ENCODE measurements at places on chromosomes 7 and 10.

- no peak for DNase-seq
These were observed 355.0 kb downstream of the GLRX3 start for GRCh38 chr10:130491011-130491692.

DNA sequence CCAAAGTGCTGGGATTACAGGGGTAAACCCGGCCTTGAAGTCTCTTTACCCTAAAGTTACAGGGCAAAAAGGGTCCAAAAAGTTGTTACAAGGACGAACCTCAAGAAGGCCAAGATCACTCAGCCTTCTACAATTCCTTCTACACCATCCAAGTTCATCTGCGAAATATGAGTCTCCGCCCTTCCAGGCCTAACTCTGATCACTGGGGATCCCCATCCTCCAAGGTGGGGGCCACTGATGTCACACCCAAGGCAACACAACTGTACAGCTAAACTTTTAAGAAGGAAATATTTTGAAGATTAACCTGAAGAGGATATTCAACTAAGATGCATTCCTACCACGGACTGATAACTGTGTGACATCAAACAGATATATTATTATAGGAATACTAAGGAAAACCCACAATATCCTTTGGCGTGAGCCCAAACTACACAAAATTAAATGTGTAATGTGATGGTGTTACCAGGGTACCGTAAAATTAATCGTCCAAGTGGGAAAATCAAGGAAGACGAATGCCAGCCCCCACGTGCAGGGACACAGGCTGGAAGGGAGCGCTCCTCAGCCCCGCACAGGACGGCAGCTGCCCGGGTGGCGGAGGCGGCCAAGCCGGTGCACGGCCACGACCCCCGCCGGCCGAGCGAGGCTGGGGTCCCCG is 1.0 kb downstream of the PAXIP1 start:
- peak; percentile 6 for DNase-seq

GRCh38 chr10:133336577-133337369 is at the start of gene CALY:
Gene CALY, minus strand, starts transcription at chr10:133336896. Its CDS starts 7,907 bp downstream, at chr10:133328989.
- no peak for DNase-seq

DNA sequence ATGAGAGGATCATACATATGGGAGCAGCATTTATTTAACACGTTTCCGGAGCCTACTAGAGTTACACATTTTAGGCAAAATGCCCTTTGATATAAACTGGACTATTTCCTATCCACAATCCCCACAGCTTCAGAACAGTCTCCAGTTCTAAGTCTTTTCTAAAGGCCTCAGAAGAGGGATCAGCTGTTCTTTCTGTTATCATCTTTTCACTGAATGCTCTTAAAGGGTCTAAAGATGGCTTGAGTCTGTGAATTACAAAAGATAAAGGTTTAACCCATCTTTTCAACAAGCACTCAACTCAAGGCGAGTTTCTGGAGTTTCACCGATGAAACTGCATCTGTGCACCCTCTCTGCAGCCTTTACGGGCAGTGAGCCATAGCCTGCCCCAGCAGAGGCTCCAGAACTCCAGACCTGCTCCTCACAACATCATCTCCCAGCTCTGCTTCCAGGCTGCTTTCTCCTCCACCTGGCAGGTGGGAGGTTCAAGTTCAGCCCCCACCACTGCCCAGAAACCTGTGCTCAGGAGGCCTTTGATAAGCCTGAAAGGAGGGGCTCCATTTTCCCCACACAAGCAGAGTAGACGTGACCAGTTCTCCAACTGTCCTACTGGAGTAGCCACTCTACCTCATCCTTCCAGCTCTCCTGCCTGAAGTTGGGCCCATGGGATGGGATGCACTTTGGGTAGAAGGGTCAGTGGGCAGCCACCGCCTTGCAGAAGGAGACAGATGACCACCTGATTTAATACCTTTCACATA is 53.4 kb downstream of the HSPA12A start:
- DNase-seq: no peak

All from SW 1271 (cell line).